ENCODE measurements at places on chromosomes 7 and 10.

DNA sequence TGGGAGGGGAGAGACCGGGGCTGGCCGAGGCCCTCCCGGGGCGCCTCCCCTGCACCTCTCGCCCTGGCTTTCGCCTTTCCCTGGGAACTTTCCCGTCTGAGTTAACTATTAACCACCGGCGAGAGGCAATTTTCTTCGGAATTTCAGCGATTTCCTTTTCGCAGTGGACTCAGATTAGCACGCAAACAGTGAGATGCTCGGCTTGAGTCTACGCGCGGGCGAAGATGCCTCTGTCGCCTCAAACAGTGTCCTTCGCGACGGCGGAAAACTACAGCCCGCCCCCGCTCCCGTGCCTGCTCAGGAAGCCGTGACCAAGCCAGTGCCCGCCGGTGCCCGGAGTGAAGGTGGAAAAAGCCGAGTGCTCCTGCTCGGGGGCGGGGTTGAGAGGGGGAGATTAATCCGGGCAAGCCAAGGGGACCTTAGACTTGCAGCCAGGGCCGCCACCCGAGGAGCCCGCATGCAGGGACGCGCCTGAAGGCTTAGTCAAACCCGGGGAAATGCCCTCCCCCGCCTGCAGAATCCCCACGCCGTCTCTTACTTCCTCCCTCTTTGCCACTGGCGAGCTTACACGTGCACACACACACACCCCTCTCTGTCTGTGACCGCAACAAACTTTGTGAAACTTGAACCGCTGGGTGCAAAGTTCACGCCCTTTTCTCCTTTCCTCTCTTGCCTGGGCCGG lies 14.5 kb upstream of the PAX2 start:
- no peak for DNase-seq

- no peak for DNase-seq
These were observed 3.0 kb downstream of the ZNF488 start for GRCh38 chr10:47381103-47381395.

DNA sequence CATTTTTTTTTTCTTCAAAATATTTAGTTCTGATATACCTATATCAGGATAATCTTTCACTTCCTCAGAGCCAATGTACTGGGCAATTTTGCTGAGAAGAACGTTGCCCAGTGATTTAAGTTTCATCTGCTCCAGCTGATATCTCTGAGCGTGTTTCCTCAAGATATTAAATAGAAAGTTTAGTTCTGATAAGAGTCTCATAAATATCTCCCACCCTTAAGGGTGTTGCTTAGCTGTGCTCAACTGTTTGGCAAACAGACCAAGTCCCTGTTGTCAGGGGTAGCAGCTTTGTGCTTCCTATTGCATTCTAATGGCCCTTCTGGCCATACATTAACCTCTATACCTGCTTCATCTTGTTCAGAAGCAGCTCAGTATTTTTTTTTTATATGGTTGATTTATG lies 84.7 kb upstream of the GPR141 start:
- DNase-seq, result no peak

- DNase-seq, result no peak
These were observed 43.9 kb downstream of the HBP1 start for GRCh38 chr7:107212725-107213124.

- DNase-seq, result no peak
These were observed 21.4 kb downstream of the ZKSCAN5 start for GRCh38 chr7:99525713-99526440.

DNA sequence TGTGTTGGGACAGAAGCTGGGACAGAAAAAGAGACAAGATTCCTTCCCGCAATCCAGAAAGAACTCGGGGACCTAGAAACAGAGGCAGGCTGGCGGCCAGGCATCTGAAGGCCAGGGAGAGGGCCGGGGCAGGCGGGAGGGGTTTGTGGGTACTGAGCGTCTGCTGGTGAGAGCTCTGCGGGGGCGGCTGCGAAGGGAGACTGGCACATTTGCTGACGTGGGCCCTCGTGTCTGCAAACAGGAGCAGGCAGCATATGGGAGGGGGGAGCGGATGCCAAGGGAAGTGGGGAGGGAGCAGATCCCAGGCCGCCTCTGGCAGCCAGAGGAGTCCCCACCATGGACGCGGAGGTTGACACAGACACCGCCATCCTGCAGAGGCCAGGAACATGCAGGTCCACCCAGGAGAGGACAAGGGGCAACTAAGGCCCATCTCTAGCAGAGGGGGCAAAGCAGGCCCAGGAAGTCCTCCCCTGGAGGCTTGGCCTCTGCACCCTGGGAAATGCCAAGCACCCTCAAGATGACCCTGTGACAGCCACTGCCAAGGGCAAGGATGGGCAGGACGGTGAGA lies 32.2 kb downstream of the KCNH2 start:
- DNase-seq, result no peak

DNA sequence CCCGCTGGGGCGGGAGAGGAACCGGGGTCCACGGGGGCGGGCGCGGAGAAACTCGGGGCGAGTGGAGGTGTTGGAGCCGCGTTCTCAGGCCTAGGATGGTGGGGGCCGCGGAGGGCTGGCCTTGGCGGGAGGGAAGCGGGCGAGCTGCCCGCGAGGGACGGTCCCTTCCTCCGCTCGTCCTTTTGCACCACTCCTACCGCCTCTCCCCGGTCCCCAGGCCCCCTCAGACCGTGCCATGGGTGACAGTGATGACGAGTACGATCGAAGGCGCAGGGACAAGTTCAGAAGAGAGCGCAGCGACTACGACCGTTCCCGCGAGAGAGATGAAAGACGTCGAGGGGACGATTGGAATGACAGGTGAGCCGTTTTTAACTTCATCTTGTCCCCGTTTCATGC lies 451 bp downstream of the SRRT start:
- no peak for DNase-seq

- DNase-seq, result no peak
These were observed 96.9 kb upstream of the HABP2 start for GRCh38 chr10:113455947-113456346.

DNA sequence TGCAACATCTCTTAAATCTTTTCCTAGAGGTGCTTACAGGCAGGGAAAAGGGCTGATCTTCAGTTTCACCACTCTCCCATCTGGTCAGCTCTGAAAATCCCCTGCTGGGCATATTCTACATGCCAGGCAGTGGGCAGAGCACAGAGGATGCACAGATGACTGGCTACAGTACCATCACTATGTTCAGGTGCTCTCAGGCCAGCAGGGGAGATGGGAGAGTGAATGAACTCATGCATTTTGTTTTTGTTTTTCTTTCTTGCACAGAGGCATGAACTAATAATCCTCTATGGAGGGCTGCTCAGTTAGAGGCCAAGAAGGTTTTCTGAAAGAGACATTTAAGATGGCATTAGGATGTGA lies 19.3 kb downstream of the ELMO1 start:
- no peak for DNase-seq

DNA sequence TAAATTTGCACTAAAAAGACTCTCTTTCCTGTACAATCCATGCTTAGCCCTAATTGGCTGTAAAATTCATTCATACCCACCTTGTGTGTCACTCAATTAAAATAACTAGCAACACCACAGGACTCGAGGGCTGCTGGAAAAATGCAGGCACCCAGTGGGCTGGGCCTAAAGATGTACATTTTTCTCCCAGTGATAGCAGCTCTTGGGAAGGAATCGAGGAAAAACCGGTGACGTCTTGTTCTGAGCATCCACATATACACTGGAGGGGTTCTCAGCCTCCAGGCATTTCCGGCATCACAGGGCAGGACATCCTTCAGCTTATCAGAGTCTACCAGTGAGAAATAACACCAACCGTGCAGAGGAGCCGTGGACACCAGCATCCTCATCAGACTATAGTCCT lies 85.8 kb upstream of the PITRM1 start:
- DNase-seq, result no peak

GRCh38 chr7:159108941-159109652 lies 35.6 kb downstream of the VIPR2 start:
- no peak for DNase-seq

- DNase-seq, result no peak
These were observed 134.1 kb downstream of the MAGI2 start for GRCh38 chr7:79319369-79319768.

DNA sequence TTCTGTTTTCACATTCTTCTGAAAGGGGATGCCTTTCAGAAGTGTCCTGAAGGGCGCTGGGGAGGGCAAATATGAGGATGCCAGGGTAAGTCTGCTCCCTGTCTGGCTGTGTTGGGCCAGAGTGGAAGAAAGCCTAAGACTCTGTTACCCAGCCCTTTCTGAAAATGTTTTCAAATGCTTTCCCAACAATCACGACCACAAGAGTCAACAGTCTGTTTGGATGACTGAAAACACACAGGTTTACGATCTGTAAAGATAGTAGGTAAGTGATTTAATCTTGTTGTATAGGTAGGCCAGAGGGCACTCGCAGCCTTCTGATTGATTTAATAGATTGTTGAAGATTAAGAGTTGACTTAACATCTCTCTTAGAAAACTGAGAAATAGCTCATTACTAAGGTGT lies 13.2 kb downstream of the SGPL1 start:
- DNase-seq, result no peak

DNA sequence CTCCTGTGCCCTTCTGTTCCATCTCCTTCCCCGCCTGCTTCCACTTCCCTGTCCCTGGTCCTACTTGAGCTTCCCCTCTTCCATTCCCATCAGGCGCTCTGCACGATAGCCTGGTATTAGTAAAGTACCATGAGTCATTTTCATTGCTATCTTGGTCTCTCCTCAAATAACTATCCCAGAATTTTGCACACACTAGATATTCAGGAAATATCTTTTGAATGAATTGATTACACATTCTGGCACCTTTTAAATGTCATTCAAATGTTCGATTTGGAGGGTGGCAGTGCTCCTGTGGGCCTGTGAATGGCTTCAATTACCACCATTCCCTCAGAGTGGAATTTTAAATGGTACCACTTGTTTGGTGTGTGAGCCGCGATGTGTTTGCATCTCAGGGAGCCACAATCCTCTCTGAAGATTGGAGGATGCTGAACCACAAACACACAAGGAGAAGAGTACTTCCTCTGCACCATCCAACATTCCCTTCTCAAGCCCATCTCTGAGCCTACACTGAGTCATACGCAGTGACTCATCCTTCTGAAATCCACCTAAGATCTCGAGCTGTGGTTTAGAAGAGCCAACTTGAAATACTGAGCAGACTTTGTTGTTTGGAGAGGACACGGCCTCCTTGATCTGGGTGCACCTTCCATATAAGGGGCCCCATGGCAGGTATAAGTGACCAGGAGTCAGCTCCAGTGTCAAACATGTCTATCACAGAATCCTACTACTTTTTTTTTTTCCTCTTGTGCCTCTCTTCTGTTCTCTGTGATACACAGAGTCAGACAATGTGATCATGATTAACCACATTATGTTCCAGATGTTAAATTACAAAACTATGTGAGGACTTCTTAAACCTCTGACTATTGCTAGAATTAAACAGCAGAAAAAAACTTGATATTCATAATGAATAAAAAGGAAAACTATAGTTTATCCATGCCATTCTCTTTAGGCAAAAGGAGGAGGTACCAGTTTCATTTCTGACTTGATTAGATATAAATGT lies 81.9 kb downstream of the BMPER start:
- DNase-seq, result no peak

DNA sequence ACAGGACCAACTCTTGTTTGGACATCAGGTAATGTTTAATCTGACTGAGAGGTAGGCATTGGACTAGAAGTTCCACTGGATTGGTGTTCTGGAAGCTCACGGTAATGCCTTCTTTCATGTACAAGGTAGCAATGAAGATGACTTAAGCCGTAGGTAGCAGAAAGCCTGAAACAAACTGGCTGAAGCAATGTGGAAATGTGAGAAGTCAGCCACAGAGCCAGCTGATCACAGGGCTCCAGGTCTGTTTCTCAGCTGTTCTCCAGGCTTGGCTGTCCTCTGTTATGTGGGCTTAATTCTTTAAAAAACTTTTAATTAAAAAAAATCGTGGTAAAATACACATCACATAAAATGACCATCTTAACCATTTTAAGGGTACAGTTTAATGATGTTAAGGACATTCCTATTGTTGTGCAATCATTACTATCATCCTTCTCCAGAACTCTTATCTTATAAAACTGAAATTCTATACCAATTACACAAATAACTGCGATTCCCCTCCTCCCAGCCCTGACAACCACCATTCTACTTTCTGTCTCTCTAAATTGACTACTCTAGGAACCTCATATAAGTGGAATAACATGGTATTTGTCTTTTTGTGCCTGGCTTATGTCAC lies 101.4 kb upstream of the ZNF32 start:
- no peak for DNase-seq

DNA sequence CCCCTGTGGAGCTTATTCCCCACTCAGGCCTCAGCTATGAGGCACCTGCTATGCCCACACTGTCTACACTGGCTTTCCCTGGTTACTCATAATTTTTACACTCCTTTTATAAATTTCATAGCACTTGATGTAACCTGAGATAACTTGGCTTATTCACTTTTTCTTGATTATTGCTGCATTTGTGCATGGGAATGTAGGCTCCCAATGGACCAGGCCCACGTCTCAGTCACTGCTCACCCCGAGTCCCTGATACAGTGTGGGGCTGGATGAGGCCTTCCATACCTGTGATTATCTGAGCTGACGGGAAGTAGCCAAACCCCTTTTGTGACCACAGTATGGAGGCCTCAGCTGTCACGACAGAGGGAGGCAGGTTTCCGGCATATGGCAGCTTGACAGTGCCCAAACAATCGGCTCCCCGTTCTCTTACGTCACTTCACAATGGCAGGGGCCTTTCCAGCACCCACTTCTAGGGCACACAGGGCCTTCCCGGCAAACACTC lies 645.3 kb downstream of the ACTR3B start:
- no peak for DNase-seq
